Mesangial cell (primary cell): ENCODE measurements at places on chromosomes 16 and 17. TPM values are rescaled to one million over a fixed set of nuclear protein-coding genes. Genes with fewer than 3 reads are reported as not detected.

MYADML2 gene
- total RNA-seq = not detected in 2 replicates

HSF4 gene
- total RNA-seq = 0.65 and 10.3 TPM in 2 replicates

KRT17 gene
- total RNA-seq = 2.3 and 25.7 TPM in 2 replicates

TANC2 gene
- total RNA-seq = 30.1 and 36.9 TPM in 2 replicates

LPO gene
- not detected in 2 replicates for total RNA-seq

KRT13 gene
- total RNA-seq = not detected in 2 replicates

DPEP1 gene
- 1.5 and 29.3 TPM in 2 replicates for total RNA-seq

PNMT gene
- total RNA-seq = 1.4 TPM in 1 of 2 replicates, not detected in the other

GH1 gene
- total RNA-seq = not detected in 2 replicates

NGFR gene
- 0.13 and 0.16 TPM in 2 replicates for total RNA-seq

AIPL1 gene
- not detected in 2 replicates for total RNA-seq

KCNH6 gene
- not detected in 2 replicates for total RNA-seq

SECTM1 gene
- 1.5 and 8.2 TPM in 2 replicates for total RNA-seq

CALB2 gene
- total RNA-seq = 0.76 TPM in 1 of 2 replicates, not detected in the other

MYH1 gene
- not detected in 2 replicates for total RNA-seq

NOTUM gene
- total RNA-seq = 0.38 TPM in 1 of 2 replicates, not detected in the other

HCRT gene
- not detected in 2 replicates for total RNA-seq

CDRT4 gene
- total RNA-seq = 1.6 TPM in 1 of 2 replicates, not detected in the other

CD300LG gene
- not detected in 2 replicates for total RNA-seq

PTX4 gene
- 0.13 TPM in 1 of 2 replicates, not detected in the other for total RNA-seq

KRTAP1-1 gene
- not detected in 2 replicates for total RNA-seq

PERCC1 gene
- not detected in 2 replicates for total RNA-seq

MBTD1 gene
- total RNA-seq = 2.3 and 6.2 TPM in 2 replicates

OR1A1 gene
- total RNA-seq = not detected in 2 replicates

CCL1 gene
- not detected in 2 replicates for total RNA-seq

MMP15 gene
- 13.9 and 51.8 TPM in 2 replicates for total RNA-seq

PAQR4 gene
- 6.5 and 22.5 TPM in 2 replicates for total RNA-seq

CACNG3 gene
- total RNA-seq = not detected in 2 replicates

TMEM238L gene
- total RNA-seq = not detected in 2 replicates

TCAP gene
- total RNA-seq = 0.16 and 0.25 TPM in 2 replicates

KRTAP3-1 gene
- total RNA-seq = not detected in 2 replicates

TIGD7 gene
- total RNA-seq = 1.4 and 1.8 TPM in 2 replicates

ERI2 gene
- total RNA-seq = 8.5 and 9.4 TPM in 2 replicates
